ENCODE measurements at places on chromosomes 1 and 21.

DNA sequence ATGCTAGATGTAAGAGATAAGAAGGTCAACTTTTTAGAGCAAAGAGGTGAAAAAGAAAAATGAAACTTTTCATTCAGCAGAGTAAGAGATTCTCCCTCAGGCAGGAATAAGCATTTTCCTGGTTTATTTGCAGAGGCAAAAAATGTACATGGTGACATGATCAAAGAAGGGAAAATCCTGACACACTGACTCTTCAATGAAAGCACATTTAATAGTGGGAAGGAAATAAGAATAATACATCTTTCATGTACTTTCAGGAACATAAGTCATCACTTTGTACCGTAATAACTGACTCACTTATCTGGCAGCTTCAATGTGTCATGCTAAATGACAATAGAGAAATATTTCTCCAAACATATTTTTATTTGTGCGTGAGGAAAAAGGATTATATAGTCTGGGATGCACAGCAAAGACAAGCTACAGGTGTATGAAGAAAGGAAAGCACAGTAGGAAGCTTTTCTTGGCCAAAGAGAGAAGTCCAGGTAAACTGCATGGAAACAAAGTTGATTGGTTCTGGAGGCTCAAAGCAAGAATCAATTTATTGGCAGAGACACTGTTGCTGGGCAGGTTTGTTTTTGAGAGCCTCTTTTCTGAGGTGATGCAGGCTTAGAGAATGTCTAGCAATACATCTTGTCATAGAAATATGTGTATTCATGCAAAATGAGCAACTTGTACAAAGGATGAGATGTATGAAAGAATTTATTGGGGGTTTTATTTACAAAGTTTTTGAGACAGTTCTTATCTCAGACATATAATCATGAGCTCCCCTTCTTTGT lies 1409.0 kb downstream of the PLA2G4A start:
- peak; percentile 51 for DNase-seq

DNA sequence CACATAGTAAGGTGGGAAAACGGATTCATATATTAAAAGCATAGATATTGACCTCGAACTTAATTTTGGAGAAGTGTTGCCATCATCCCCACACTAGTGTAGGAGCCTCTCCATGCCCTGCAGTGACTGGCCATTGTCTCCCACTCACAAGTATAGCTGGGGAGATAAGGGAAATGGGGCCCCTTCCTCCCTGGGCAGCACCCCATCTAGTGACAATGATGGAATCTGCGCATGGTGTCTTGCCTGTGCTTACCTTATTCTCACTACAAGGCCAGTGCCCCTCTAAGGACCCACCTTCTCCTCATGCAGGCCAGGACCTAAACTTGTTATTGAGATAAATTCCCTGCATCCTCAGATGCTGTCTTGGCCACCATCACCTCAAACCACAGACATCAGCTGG lies 374.9 kb downstream of the NTNG1 start:
- DNase-seq: no peak

DNA sequence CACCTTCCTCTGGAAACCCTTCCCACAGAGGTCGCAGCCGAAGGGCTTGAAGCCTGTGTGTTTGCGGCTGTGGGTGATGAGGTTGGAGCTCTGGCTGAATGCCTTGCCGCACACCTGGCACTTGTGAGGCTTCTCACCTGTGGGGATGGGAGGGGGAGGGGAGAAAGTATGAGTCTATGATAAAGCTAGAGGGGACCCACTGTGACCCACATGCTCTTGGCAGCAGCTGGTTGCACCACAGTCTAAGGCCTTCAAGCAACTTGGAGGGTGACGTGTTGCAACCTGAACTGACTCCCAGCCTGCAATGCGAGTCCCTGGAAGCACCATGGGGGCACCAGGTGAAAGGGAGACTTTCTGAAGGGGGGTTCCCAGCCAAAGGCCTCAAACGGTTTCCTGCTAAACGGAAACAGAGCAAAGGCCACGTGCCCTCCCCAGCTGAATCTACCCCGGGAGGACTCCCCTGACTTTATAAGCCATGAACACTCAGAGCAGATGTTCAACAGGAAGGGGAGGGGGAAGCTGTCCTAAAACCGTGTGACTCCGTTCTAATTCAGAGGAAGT lies 10.6 kb downstream of the GFI1 start:
- DNase-seq: no peak

DNA sequence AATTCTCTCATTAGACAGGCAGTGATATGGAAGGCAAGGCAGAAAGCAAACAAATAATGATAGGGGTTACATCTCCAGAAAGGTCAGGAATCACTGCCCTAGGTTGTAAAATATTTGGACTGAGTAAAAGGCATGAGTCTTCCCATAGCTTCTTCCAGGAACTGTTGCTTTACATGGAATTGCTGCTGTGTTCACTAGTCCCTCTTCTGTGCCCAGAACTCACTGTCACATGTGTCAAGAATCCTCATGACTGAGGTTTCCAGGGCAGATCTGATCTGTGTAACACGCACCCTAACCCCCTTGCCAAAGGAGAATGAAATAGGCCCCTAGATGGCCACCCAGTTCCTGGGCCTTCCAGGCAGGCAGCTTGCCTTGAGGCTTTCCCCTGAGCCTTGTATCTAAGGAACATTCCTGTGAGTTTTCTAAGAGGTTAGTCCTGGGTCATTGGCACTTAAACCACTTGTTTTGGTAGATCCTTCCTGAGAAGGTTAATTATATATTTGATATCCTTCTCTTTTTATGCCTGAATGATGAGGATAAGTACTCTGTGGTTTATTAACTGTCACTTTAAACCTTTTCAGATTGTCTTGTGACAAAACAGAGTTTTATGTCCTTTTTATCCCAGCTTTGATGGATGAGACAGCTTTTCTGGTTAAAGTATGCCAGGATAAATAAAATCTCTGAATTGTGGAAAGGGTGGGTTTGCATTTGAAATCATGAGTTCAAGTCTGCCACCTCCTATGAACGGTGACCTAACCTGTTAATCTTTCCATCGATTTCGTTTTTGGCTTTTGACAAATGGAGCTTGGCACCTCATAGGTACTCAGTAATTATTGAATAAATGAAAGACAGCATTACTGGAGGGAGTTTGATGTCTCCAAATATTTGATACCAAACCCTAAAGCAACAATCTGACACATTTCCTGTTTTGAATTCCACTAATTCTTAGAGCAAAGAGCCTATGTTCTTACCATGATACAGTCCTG lies 163.3 kb downstream of the DHRS3 start:
- DNase-seq: peak; percentile 96
